Stimulated activated CD8-positive, alpha-beta memory T cell treated with anti-CD3 and anti-CD28 coated beads, Interleukin-15, amount 100 ng/mL, for 48 hours (primary cell): ENCODE measurements at places on chromosomes 7 and 10.

- DNase-seq, result no peak
These were observed 81.2 kb downstream of the MKX start for GRCh38 chr10:27664461-27664860.

DNA sequence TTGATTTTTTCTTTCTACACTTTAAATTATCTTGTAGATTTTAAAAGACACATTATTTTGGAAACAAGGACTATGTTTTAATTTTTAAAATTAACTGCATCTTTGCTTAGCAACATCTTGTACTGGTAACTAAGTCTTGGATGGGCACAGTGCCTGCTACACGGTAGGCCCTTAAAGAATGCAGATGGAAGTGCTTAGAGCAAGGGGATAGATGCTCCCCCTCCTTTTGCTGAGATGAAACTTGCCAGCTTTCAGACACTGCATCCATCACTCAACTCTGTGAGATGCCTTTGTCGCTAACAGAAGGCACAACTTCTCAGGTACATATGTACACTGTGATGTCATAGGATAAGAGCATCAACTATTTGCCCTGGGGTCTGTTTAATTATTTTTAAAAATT lies 103.9 kb downstream of the LRRC18 start:
- DNase-seq, result no peak

GRCh38 chr7:133030346-133030745 lies 51.5 kb downstream of the CHCHD3 start:
- no peak for DNase-seq

- peak; percentile 60 for DNase-seq
These were observed 69.6 kb downstream of the ATXN7L1 start for GRCh38 chr7:105806592-105807447.

GRCh38 chr7:105106473-105106872 lies 92.5 kb downstream of the KMT2E start:
- no peak for DNase-seq

DNA sequence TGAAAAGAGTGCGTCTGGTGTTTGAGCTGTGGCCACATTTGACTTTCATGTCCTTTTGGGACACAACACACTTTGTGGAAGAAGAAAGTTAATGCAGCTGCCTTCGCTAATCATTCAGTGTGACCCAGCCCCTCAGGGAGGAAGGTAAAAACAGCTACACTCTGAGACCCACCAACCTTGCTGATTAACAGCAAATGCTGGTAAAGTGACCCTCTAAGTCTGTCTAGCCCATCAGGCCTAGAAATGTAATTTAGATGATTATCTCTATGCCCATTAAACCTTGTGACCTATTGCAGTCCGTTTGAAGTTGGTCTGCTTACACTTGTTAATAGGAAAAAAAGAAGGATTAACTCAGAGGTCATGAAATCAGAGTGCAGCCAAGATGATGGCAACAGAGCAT lies 161.9 kb upstream of the WNT16 start:
- DNase-seq, result no peak

GRCh38 chr10:104435822-104436221 lies 82.2 kb downstream of the CFAP58 start:
- no peak for DNase-seq

- no peak for DNase-seq
These were observed 474.0 kb downstream of the GPAM start for GRCh38 chr10:111709603-111710002.

DNA sequence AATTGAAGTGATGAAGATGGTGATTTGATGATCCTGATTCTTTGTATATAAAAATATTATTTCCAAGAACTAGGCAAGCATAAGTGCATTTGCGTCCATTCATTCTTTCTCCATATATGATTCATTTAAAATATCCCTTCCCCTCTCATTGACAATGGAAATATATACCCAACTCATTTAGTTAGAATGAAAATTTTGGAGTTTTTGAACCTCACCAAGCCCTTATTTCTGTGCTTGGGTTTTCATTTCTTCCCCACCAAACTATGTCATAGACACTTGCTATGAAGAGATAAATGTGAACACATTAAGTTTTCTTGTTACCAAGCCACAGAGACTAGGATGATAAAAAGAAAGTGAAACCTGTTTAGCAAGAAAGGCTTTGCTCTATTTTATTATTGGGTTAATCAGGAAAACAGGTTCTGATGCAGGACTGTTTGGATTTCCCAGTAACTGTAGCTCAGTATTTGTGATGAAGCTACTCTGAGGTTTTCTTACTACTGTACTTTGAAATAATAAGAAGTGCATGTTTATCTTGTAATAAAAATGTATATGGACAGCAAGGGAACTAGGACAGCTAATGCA lies 68.3 kb downstream of the ITGB1 start:
- no peak for DNase-seq

DNA sequence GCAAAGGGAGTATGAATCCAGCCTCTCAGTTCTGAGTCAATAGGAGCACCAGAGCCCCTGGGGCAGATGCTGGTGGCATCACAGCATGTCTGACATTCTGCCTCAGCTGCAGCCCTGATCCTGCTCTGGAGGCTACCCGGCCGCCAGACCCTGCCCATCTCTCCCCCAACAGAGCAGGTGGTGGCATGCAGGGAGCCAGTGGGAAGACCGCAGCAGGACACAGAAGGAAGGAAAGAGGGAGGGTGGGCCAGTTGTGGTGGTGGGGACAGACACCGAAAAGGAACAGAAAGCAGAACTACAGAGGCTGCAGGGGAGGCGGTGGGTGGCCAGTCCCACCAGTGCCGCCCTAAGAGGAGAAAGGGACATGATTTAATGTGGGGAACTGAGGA lies 35.3 kb downstream of the BLNK start:
- no peak for DNase-seq

DNA sequence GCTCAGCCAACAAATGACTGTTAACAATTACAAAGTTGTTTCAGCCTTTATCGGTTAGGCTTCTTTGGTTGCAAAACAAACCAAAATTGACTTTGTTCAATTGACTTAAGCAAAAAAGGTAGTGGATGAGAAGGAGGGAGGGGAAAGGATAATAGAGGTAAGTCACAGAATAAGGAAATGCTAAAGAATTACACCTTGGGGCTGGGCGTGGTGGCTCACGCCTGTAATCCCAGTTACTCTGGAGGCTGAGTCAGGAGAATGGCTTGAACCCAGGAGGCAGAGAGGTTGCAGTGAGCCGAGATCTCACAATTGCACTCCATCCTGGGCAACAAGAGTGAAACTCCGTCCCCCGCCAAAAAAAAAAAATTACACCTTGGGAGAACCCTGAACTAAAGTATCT lies 41.4 kb downstream of the AHCYL2 start:
- no peak for DNase-seq

- no peak for DNase-seq
These were observed 295.1 kb downstream of the RPS24 start for GRCh38 chr10:78328592-78329404.

GRCh38 chr10:73093922-73094850 lies 2.5 kb downstream of the P4HA1 start:
- DNase-seq, result no peak

DNA sequence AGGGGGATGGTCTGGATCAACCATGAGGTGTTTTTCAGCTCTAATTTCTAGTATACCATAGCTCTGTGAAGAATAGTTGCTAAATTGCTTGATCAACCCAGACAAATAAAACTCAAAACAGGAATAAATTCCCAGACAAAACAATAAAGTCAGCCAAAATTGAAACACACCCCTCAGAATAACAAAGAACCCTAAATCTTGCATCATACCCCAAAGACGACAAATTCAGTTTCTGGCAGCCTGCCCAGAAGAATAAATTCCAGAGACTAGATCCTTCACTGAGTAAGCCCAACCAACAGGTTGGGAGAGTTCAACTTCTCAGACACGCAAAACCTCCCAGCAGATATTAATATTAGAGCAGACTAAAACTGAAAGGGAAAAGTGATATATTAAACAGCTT lies 11.2 kb upstream of the SEM1 start:
- DNase-seq, result no peak

GRCh38 chr7:19537942-19538401 lies 170.9 kb downstream of the POLR1F start:
- DNase-seq, result no peak

GRCh38 chr7:82694022-82694421 lies 250.4 kb upstream of the CACNA2D1 start:
- DNase-seq, result no peak

- DNase-seq, result peak; percentile 63
These were observed 253.7 kb downstream of the PTEN start for GRCh38 chr10:88116971-88117626.

DNA sequence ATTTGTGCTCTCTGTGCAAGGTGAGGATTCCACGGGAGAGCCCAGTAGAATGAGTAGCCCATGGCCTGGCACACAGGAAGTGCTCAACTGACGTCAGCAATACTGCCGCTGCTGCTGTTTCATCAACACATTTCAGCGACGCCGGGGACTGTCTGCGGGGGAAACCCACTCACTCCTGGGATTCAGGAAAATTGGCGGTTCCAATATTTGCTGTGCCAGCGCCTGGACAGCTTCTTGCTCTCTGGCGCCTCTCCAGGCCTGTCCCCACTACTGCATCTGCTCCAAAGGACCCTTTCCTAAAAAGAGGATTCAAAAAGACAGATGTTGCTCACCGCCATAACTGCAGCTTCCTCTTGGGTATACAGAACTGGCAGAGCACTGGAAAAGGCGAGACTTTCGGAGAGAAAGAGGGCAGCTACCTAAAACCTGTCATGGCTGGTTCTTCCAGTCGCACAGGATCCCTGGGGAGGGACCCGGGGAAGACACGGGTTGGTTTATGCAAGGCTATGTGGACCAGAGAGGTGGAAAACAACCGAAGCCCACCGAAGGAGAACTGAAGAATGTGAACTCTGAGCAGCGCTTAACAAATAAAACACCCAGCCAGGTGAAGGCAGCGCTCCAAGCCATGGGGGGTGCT lies 39.7 kb upstream of the ENO4 start:
- no peak for DNase-seq

- DNase-seq, result no peak
These were observed 52.5 kb upstream of the UNC5B start for GRCh38 chr10:71159892-71160291.

GRCh38 chr10:58016614-58017013 lies 251.1 kb downstream of the IPMK start:
- no peak for DNase-seq

DNA sequence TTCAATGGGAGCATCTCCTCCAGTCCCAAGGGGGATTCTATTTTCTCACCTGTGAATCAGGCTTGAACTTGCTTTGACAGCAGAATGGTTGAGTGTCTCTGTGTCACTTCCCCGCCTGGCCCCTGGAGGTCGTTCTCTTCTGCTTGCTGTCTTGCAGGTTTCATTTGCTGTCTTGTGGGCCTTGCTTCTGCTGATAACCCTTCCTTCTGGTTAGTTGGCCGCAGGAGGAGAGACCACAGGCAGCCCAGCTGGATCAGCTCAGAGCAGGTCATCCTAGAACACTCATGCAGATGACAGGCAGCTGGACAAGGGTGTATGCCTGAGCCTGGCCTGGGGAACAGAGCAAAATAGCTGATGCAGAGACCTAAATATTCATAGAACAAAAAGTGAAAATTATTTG lies 344.2 kb upstream of the ADARB2 start:
- no peak for DNase-seq

DNA sequence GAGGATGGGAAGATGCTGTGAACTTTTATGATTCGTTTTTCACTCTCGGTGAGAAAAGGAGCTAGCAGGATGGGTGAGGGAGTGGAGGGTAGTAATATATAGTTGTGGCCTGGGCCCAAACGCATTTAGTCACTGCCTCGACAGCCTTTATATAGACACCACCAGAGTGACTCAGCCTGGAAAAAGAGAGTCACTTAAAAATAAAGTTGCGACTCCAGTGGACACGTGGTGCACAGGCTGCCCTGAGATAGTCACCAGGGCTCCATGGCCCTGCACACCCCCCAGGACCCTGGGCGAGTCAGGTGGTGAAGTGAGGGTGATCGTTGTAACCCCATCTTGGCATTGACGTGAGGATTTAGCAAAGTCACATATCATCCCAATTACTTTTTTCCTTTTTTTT lies 106.7 kb downstream of the CUX1 start:
- peak; percentile 12 for DNase-seq

DNA sequence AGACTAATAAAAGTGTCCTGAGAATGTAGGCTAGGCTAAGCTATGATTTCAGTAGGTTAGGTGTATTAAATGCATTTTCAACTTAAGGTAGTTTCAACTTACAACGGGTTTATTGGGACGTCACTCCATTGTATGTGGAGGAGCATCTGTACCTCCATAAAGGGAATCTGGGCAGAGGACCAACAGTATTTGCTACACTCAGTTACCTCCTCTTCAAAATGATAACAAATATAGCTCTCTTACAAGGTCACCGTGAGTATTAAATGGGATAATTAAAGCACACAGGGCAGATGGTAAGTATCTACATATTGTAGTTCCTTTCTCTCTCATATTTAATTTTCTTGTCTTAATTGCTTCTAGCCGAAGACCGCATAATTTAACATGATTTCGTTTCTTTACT lies 59.0 kb upstream of the FGL2 start:
- DNase-seq, result no peak

DNA sequence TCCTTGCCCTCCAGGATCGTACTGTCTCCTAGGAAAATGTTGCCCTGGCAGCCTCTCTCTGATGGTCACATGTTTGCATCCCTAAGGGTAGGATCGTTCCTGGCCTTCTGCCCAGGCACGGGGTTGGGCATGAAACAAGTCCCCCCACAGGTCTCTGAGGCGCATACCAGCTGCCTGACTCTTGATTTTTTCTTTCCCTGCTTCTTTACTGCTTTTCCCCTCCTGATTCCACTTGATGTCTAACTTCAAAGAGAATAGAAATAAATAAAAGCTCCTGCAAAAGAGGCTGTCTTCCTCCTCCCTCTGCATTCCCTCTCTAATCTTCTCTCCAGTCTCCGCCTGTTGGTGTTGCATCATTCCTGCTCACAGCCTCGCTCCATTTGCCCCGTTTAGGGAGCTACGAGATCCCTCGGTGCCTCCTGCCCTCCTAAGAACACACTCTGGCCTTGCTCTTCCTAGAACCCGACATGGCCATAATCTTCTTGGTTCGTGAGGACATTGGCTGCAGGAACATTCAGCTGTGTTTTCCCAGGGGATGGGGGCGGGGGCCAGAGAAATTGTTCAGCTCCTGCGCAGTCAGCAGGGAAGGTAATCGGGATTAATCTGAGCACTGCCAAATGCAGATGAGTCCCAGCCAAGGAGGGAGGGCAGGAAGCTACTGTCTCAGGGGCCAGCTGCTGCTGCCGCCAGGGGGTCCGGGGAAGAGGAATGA lies 26.0 kb downstream of the LEP start:
- DNase-seq, result no peak

- DNase-seq, result no peak
These were observed 15.5 kb downstream of the TM9SF3 start for GRCh38 chr10:96570983-96571964.

- DNase-seq, result no peak
These were observed 229.7 kb upstream of the SEMA3E start for GRCh38 chr7:83878614-83879013.
